Glomerular endothelial cell (primary cell): ENCODE measurements at places on chromosomes 16 and 17.

- peak; percentile 92 for DNase-seq
Observed at GRCh38 chr17:7887038-7887481, 1.5 kb upstream of the CHD3 start.

GRCh38 chr17:55152236-55152635 lies 112.5 kb upstream of the HLF start:
- no peak for DNase-seq

GRCh38 chr17:17523001-17523730 lies 27.0 kb upstream of the RASD1 start:
- DNase-seq, result no peak

DNA sequence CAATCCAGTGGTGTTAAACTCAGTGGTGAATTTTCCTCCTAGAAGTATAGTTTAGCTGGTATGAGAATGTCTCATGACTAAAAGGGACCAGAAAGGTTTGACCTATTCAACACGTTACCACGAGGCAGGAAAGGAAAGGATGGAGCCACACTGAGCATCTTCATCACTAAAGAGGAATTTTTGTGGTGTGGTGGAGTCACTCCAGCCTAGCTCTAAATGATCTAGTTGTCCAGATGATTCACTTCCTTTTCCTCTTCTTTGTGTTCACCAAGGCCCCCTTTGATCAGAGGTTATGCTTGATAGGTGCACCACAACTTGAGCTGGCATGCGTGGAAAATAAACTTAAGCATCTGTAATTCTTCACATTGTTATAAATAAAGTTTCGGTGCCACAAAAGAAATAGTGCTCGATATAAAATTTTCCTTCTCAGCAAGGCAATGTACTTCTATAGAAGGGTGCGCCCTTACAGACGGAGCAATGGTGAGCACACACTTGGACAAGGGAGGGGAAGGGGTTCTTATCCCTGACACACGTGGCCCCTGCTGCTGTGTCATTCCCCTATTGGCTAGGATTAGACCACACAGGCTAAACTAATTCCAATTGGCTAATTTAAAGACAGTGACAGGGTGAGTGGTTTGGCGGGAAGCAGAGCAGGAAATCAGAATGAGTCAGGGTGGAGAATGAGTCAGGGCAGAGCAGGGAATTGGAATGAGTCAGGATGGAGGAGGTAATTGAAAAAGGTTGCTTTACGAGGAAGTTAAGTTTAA lies 254.6 kb downstream of the HS3ST3A1 start:
- no peak for DNase-seq

GRCh38 chr17:17108451-17109049 lies 66.3 kb downstream of the MPRIP start:
- no peak for DNase-seq

- no peak for DNase-seq
Observed at GRCh38 chr17:74141612-74142011, 61.9 kb upstream of the RPL38 start.

DNA sequence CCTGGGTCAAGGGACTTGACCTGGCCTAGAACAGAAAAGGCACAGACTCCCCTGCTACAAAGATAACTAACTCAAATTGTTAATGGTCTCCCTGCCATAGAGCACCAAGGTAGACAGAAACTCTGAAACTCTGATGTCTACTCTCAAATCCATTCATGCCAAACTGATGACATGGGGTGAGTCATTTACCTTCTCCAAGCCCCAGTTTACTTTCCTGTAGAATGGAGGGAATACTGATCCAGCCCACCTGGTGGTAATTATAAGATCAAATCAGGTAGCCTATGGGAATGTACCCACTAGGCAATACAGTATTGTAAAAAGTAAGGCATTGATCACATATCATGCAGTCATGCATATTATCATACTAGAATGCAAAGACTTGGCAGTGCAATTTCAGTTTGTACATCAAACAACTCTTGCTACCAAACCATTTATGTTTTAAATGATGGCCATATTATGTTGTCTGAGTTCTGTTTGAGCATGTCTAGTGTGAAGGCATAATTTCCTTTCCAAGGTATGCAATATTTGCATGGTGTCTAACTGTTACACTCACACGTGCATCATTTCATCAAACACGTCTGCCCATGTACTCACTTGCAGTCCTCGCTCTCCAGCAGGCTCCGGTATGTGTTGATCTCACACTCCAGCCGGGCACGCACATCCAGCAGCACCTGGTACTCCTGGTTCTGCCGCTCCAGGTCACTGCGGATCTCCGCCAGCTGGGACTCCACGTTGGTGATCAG lies 3.0 kb downstream of the KRT31 start:
- no peak for DNase-seq

DNA sequence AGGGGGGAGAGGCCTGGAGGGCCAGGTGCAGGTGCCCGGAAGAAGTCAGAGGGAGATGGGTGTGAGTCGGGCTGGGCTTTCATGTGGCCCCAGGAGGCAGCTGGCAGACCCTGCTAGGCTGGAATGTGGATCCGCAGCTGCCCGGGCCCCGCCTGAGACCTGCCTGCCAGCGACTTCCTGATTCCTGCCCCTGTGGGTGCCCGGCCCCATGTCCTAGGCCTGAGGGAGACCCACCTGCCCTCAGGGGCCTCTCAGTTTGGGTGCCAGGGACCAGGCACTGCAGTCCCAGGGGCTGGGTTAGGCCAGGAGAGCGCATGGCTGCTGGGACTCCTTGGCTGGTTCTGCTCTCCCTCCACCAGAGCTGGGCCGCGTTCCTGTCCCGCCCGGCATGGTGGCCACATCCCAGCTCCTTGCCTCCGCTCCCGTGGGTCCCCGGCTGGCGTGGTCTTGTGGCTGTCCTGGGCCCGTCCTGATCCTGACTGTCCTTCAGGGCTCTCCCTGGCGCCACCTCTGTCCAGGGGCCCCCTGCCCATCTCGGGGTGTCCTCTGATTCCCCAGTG lies 22.1 kb upstream of the SPNS2 start:
- no peak for DNase-seq

DNA sequence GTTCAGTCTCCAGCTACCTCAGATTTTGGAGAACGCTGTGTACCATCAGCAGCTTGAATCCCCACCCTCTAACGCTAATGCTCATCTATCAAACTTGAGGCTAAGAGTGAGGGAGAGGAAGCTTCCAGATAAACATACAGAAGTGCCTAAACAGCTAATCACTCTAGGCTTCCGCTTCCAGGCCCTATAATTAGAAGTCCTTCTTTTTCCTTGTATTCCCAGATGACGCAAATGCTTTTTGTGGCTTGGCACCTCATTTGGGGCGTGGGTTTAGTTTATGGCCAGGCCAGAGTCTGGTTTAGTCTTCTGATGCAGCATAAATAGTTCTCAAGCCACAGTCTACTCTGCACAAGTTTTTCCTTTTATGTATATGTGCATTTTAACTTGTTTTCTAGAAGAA lies 263.4 kb downstream of the BCAS3 start:
- DNase-seq, result peak; percentile 48

GRCh38 chr17:80296221-80296620 lies 35.6 kb downstream of the RNF213 start:
- DNase-seq, result no peak

- no peak for DNase-seq
Observed at GRCh38 chr17:69327060-69327831, at the start of gene ABCA5. Gene ABCA5 (minus strand): TSS chr17:69327133. CDS start chr17:69314415, 12,718 bp downstream.

DNA sequence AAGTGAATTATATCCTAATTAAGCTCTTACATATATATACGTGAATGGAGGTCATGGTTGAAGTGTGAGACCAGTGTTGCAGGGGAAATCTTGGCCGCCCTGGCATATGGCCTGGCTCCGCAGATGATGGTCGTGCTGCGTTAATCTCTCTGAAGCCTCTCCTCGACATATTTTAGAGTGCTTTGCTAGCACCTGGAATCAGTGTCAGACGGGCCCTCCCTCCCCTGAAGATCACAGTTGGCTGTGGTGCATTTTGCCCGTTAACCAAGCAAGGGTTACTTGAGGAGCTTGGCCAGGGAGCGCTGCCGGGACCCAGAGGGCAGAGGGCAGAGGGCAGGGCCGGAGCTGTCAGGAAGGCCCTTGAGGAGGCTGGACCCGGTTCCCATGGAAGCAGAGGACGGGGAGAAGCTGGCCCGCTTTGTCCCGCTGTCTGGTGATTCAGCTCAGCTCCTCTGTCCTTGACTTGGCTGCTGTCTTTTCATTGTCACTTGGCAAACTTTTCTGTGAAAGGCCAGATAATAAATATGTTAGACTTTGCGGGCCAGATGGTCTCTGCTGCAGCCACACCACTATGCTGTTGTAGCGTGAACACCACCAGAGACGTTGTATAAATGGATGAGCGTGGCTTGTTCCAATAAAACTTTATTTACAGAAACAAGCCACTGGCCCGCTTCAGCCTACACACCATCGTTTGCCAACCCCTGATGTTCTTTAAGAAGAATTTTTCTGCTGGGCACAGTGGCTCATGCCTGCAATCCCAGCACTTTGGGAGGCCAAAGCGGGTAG lies 32.3 kb downstream of the CIBAR2 start:
- no peak for DNase-seq

GRCh38 chr16:69321080-69321479 lies 9.3 kb downstream of the PDF start:
- no peak for DNase-seq

GRCh38 chr17:11094331-11094730 lies 146.7 kb upstream of the SHISA6 start:
- DNase-seq, result no peak

DNA sequence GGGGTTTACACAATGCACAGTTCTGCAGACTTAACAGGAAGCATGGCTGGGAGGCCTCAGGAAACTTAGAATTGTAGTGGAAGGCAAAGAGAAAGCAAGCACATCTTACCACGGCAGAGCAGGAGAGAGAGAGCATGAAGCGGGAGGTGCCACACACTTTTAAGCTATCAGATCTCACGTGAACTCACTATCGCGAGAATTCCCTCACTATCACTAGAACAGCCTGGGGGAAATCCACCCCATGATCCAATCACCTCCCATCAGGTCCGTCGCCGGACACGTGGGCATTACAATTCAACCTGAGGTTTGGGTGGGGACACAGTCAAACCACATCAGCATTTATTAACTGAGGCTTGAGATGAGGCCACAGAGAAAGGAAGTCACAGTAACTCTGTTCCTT lies 326.7 kb downstream of the C16orf95 start:
- no peak for DNase-seq

- DNase-seq, result no peak
Observed at GRCh38 chr16:81532491-81533174, 88.0 kb downstream of the CMIP start.

DNA sequence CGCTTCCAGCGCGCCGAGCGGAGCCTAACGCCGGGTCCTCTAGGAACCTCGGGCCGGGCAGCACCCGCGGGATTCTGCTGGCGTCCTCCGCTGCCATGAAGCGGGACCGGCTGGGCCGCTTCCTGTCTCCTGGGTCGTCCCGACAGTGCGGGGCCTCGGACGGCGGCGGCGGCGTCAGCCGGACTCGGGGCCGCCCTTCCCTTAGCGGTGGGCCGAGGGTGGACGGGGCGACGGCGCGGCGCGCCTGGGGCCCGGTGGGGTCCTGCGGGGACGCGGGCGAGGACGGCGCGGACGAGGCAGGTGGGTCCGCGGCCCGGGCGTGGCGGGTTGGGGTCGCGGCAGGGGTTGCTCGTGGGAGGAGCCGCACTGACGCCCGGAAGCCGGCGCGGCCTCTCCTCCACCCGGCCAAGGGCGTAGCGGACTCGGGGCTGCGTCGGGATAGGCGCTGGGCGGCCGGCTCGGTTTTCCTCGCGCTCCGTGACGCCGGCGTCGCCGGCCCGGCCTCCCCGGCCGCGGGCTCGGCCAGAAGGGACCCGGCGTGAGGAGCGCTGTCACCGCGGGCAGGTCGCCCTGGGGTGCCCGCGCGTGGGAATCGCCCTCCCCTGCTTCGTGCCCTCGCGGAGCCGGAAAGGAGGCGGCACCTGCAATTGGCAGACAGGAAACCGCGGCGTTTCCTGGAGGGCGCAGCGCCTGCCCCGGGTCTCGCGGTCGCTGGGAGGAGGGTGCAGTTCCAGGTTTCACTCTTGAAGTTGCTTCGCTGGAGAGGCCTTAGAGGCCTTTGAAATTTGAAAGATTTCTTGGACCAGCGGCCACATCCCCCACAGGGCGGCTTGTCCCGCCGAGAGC lies 432 bp downstream of the ZNF276 start:
- no peak for DNase-seq

- DNase-seq, result no peak
Observed at GRCh38 chr17:9044772-9045463, 23.6 kb downstream of the NTN1 start.

- no peak for DNase-seq
Observed at GRCh38 chr16:84597528-84597896, 20.4 kb downstream of the COTL1 start.

- no peak for DNase-seq
Observed at GRCh38 chr17:44589316-44590071, 32.2 kb downstream of the FZD2 start.

GRCh38 chr17:83203472-83204221 lies 124.2 kb downstream of the METRNL start:
- no peak for DNase-seq

GRCh38 chr17:40836020-40836419 lies 13.6 kb upstream of the KRT10 start:
- no peak for DNase-seq

- DNase-seq, result no peak
Observed at GRCh38 chr17:29590411-29591145, 1.1 kb upstream of the GIT1 start.

DNA sequence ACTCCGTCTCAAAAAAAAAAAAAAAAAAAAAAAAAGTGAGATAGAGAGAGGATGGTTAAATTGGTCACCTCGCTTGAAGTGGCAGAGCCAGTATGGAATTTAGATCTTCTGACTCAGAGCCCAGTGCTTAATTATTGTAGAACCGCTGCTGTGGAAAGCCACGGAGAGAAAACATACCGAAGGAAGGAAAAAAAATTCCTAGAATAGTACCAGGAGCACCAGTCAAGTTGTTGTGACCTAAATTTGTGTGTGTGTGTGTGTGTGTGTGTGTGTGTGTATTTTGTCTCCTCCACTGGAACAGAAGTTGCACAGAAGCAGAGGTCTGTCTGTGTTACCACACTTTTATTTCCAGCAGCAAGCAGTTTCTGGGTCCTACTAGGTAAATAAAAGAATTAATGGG lies 10.6 kb upstream of the NUP85 start:
- no peak for DNase-seq

DNA sequence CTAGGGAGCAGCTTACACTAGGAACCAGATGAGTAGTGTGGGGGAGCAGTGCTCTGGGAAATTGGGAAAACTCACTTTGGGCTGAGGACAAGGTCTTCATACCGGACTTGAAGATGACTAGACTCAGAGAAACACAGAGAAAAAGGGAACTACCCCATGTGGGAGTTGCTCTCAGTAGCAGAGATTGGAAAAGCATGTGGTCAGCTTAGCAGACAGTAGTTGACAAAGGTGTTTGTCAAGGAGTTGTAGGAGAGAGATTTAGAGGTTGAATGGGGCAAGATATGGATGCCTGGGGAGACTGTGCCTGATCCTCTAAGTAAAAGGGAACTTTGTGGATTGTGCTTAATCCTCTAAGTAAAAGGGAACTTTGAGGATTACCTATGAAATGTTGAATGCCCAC lies 194.5 kb upstream of the COX10 start:
- DNase-seq, result no peak

- DNase-seq, result no peak
Observed at GRCh38 chr16:4166821-4167220, 50.6 kb upstream of the ADCY9 start.

GRCh38 chr16:29702269-29702668 lies 23.3 kb downstream of the QPRT start:
- DNase-seq, result no peak
